ENCODE measurements at places on chromosomes 5 and 9.

DNA sequence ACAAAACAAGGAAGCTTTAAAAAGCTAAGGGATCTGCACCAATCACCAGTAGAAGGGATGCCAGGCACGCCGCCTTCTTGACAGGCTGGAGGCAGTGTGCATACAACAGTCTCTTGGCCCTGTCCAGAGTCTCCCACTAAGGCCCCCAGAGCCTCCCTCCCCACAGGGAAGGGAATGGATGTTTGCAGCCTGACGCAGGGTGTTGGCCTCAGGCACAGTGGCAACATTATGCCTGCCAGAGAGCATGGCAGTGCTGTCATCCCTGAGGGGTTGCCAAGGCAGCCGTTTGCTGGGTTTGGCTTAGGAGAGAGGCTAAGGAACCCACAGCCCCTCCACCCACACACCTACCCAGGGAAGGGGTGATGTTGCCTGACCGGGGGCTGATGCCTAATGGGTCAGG is 4.8 kb downstream of the HBEGF start:
- no peak for DNase-seq

- no peak for DNase-seq
Observed at GRCh38 chr5:14444161-14444560, 137.4 kb upstream of the OTULINL start.

- no peak for DNase-seq
Observed at GRCh38 chr5:137399911-137400310, 99.2 kb downstream of the SPOCK1 start.

- no peak for DNase-seq
Observed at GRCh38 chr5:76859591-76860247, 9.9 kb downstream of the S100Z start.

- no peak for DNase-seq
Observed at GRCh38 chr9:117120061-117120460, 294.8 kb downstream of the ASTN2 start.

DNA sequence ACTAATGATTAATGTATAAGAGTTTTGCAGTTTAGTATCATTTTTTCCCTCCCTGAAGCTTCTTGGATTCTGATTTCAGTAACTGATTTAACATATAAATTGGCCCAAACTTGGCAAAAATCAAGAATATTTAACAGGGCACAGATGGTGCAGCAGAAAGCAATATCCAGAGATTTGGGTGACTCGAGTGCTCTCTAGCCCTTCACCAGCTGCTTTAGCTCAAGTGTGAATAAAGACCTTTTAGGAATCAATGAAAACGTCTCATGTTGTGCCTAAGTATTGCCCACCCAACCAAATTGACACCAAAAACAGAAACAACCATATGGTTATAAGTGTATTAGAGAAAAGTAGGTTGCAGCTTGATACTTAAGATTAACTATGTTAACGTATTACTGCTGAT is 933.4 kb upstream of the PTPRD start:
- no peak for DNase-seq

DNA sequence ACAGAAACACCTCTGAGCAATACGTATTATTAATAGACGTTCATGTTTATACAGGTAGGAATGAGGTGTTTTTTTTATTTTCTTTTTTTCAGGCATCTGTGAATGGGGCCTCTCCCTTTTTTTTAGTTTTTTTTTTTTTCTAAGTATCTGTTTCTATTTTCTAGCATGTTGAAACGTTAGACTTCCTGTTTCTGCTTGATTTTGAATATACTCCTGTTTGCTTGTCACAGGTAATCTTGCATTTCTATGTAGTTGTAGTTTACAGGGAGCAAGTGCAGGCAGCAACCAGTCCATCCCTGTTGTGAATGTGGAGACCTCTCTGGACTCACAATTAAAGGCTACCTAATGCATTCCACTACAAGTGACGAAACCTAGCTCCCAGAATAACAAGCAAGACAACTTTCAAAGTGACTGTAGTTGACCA is 22.8 kb upstream of the TNFAIP8 start:
- DNase-seq, result no peak

- DNase-seq, result peak; percentile 60
Observed at GRCh38 chr5:143101725-143102386, 301.6 kb downstream of the NR3C1 start.

GRCh38 chr9:113523421-113524141 is 60.1 kb downstream of the RGS3 start:
- DNase-seq, result no peak

GRCh38 chr5:101995585-101995984 is 300.5 kb downstream of the SLCO4C1 start:
- DNase-seq, result no peak

GRCh38 chr9:22617156-22617555 is 170.5 kb downstream of the DMRTA1 start:
- DNase-seq, result no peak

- DNase-seq, result peak; percentile 71
Observed at GRCh38 chr5:142929587-142929986, 159.4 kb downstream of the ARHGAP26 start.

DNA sequence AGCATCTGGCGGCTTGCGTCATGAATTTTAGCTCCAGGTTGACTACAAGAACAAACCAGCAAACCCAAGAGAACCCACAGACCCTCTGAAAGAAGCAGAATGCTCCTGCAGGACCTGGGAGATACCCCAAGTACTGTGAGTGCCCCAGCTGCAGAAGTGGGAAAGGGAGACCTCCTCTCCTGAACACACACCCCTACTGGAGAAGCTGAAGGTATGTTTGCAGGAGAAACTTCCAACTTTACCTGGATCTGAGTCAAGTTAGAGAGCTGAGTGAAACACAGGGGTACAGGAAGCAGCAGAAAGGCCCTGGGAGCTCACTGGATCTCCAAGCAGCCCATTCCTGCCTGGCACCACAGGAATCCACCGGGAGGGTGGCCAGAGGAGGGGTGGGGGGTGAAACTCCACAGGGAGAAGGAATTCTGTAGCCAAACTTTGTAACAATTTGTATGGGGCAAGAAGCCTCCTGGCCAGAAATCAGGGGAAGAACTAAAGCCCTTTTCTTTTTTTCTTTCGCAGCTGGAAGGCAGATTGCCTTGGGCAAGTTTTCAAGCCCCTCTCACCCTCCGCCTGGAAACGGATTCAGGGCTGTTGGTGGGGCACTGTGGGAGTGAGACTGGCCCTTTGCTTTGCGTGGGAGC is 576.2 kb downstream of the BNC2 start:
- DNase-seq, result no peak

DNA sequence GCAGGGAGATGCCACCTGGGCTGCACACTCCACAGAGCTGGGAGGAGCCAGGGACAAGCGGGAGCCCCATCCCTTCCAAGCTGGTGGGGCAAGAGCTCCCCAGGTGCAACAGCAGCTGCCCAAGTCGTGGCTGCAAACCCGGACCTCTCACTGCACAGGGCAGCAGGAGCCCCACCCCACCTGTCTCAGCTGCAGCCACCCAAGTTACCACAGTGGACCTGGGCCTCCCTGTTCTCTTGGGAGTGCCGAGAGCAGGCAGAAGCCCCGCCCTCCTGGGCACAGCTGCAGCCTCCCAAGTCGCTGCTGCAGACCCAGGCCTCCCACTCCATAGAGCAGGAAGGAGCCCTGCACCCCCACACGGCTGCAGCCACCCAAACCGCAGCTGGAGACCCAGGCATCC is 374.1 kb upstream of the ACO1 start:
- no peak for DNase-seq

DNA sequence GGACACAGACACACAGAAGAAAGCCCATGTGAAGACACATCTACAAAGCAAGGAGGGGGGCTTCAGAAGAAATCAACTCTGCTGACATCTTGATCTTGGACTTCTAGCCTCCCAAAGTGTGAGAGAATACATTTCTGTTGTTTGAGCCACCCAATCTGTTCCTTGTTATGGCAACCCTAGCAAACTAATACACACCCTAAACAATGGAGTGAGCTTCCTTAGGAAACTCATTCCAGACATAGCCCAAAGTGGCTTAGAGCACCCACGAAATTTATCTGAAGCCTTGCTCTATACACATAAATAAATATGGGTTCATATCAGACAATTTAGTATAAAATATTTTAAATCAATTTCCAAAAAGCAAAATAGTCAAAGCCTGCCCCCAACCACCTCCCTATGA is 7.6 kb upstream of the TBC1D2 start:
- DNase-seq, result no peak

DNA sequence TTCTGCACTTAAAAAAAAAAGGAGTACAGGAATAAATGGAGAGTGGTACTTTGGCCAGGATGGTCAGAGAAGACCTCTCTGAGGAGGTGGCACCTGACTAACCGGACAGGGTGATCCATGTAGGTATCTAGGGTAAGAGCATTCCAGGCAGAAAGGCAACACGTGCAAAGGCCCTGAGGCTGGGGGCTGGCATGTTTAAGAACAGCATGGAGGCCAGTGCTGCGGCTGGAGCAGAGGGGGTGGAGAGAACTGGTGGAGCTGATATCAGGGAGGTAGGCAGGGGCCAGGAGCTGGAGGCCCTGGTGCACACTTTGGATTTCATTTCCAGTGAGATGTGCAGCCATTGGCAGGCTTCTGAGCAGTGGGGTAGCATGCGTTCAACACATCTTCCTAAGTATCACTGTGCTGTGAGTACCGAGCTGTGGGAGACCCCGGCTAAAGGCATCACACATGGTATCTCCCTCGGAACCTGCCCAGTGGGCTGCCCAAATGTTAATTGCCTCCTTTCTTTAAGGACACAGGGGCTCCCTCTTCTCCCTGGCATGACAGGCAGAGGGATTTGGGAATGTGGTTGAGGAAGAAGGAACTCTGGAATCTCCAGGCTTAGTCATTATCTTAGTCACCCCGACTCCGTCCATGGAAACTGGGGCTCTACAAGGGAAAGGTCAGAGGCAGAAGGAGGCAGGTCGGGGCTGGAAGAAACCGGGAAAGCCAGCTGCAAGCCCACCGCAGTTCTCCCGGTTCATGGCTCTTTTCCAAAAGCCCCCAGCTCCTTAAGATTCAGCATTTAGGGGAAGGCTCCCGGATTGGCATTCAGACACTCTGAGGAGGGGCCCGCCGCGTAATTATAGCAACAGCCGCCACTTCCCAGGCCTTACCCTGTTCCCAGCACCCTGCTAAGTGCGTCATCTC is 18.6 kb downstream of the SLC6A7 start:
- DNase-seq, result no peak

- no peak for DNase-seq
Observed at GRCh38 chr9:68998812-68999211, 15.1 kb downstream of the PRKACG start.

DNA sequence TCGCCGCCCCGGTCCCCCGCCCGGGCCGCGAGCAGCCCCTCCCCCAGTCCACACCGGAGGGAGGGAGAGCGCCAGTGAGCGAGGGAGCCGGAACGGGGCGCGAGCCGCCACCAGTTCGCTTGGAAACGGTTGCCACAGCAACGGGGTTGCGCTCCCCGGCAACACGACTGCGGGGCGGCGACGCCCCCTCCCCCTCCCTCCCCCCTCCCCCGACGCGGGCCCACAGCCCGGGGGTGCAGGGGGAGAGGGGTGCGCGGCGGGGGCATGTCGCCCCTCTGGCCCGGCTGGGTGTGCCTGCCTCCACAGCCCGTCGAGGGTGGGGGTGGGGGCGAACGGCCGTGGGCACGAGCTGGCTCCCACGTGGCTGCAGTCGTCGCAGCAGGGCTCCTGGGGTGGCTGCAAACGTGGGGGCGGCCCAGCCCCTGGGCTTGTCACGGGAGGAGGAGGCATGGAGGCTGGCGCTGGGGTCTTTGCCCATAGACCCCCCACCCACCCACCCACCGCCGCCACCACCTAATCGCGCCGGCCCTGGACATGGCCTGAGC is 524 bp downstream of the PRR7 start:
- no peak for DNase-seq

GRCh38 chr9:109815366-109815947 is 35.5 kb downstream of the PALM2AKAP2 start:
- no peak for DNase-seq

GRCh38 chr5:107813559-107813958 is 142.8 kb upstream of the EFNA5 start:
- no peak for DNase-seq

- no peak for DNase-seq
Observed at GRCh38 chr5:143217804-143218160, 185.7 kb downstream of the NR3C1 start.

DNA sequence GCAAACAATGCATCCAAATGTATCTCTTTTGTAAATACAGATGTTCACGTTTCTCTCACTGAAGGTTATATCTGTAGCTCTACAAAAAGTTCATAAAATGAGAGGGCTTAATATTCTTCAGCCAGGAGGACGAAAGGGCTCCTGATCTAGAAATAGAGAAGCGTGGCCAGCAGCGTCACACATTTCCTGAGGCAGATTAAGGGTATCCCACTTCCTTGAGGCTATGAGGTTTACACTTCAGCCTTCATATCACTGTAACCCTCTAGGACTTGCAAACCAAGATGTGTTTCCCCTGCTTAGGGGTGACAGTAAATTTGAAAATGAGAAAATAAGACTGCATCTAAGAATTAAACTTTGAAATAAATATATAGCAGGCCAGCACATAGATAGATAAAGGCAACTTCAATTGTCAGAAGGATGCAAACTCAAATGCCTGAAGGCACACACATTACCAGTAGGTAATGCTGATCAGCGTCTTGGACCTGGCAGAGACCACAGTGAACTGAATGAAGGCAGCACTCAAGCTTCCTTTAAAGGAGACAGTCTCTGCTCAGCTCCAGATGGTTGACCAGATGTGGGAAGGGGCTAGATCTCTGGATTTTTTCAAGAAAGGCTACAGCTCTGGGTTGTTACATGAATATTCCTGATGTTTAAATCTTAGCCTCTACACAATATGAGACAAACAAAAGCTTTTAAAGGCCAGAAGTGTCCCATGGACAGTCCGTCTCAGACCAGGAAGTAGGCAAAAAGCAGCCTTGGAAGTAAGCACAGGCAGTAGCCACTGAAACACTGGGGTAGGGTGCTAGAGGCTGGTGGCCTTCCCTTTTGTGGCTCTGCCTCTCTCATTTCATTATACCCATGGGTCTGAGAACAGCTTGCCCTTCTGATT is 197.7 kb downstream of the MCTP1 start:
- no peak for DNase-seq

DNA sequence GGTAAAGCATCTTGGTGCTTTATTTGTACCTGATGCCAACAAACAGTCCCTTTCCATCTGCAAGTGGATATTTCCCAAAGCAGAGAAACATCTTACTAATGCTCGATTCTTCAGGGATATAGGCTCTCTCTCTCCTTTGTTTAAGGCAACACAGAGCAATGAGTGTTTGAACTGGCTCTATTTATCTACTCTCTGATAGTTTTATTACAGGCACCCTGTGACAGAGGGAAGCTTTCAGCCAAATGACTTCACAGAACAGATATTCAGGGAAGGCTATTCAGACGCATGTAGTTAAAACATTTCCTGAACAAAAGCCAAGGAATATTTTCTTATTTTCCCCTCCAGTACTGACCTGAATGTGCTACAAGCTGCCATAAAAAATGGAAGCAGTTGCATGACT is 141.8 kb downstream of the YIPF5 start:
- no peak for DNase-seq

DNA sequence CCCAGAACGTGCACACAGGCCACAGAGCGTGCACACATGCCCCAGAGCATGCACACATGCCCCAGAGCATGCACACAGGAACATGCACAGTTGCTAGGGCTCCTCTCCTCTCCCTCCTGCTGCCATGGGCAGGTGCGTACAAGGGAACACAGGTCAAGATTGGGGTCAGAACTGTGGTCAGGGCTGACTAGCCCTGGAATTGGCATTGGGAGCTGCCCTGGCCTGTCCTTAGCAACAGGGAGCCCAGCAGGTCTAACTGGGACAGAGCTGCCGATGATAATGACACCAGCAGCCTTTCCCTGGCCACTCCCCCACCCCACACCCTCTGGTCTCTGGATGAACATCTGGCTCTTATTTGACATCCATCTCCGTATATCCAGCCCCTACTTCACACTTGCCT is 8.0 kb downstream of the PCDH1 start:
- DNase-seq, result no peak

Measured in right atrium auricular region (tissue), 2 donors.